WERI-Rb-1 (cell line): ENCODE measurements at places on chromosomes 12 and 14.

DNA sequence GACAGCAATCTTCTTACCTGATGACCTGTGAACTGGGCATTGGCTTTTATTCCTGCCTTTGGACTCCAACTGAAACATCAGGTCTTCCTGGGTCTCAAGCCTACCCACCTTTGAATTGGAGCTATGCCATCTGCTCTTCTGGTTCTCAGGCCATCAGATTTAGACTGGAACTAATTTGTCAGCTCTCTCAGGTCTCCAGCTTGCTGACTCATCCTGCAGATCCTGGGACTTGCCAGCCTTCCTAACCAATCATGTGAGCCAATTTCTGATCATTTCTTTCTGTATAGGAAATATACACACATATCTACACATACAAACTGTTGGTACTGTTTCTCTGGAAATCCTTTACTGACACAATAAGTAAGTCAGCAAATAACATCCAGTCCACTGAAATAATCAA is 65.3 kb upstream of the TSPAN8 start:
- DNase-seq = no peak

DNA sequence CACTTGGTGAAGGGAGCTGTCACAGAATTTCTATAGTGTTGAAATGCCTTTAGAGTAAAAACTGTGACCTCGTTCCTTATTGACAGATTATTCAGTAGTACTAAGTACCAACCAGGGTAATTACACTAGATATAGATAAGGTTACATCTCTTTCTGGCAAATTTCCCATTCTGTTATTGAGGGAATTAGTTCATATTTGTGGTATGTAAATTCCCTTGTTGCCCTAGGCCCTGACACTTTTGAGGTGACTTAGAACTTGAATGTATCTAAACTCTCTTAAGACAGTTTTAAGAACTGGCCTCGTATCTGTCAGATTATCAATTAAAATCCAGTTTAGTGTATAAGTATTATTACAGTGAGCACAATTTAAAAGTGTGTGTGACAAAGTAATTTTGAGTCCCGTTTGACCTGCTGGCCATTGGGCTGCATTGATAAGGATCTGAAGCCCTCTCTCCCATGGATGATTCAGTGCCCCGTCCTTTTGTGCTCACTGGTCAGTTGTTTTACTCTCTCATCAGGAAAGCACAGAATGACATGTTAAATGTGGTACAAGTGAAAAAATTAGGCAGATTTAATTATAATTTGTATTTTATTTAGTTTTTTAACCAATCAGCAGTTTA is 123.2 kb downstream of the GPR135 start:
- no peak for DNase-seq

- no peak for DNase-seq
These were observed 11.3 kb downstream of the PHLDA1 start for GRCh38 chr12:76020281-76020680.

DNA sequence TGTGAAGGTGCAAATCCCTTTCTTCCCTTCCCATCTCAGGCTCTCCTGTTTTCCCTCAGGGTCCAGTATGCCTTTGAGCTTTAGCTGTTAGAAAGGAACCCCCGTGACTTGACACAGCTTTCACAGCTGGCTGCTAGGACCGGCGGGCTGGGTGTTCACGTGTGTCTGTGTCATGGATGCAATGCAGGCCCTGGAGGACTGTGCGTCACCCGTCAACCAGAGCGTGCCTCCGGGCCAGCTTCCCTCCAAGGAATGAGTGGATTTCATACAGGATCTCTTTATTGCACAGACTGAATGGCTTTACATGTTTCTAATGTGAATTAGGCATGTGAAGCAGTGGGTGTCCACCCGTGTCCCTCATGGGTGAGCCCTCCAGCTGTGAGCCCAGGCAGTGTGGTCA is 77.4 kb downstream of the AACS start:
- no peak for DNase-seq

- DNase-seq = no peak
These were observed 223.8 kb downstream of the VRK1 start for GRCh38 chr14:97021001-97021400.

DNA sequence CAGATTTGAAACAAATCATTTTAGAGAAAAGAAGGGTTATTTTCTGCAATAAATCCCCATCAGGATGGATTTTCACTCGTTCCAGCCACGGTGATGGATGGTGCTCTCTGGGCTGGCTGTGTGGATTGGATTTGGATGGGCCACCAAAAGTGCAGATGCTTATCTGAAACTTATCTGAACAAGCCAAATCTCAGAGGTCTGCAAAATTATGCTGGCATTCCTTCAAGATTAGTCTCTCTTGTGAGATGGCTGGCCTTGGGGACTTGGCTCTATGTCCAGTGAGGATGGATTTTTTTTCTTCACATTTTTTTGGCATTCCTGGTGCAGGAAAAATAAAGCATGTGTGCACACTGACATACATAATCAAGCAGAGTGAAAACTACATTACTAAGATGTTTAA is 341.9 kb downstream of the GXYLT1 start:
- no peak for DNase-seq

GRCh38 chr12:121287267-121287954 is 9.1 kb downstream of the CAMKK2 start:
- peak; percentile 45 for DNase-seq

DNA sequence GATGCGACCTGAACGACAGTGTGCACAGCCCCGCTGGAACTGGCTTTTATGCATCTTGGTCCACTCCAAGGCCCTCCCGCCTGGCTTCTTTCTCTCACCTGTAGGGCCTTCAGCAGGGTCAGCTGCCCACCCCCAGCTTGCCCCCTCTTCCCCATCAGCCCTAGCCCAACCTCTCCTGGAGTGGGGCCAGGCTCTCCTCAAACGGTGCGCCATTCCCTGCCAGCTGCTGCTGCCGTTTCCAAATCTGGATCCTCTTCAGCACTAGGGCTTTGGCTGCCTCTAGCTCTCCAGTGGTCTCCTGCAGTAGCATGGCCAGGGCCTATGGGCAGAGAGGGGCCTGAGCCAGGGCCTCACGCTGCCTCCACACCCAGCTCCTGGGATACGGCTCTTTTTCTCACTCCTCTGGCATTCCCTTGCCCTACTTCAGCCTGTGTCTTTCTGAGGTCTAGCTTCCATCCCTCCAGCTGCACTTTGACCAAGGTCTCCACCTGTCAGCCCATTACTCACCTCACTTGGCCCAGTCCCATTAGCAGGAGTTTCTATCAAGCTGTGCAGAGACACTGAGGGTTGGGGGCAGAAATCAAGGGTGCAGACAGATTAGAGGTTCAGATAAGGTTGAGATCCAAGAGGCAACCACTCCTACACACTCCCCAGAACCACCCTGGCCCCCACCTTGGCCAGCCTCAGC is 5.0 kb downstream of the STAT6 start:
- DNase-seq = no peak

DNA sequence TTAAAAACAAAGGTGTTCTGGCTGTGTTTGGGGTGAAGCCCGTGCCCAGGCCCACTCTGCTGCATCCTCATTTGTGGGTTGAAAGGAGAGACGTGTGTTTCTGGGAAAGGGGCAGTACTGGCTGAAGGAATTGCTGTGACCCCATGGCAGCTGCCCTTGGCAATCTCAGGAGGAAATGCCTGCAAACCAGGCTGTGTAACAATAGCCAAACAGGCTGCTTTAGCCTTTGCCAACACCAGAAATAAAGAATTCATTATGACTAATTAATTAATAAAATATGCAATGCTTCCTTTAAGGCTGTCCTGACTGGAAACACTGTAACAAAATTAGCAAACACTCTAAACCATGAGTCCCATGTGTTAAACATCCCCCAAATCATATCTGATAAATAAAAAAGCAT is 53.0 kb upstream of the KRR1 start:
- no peak for DNase-seq

DNA sequence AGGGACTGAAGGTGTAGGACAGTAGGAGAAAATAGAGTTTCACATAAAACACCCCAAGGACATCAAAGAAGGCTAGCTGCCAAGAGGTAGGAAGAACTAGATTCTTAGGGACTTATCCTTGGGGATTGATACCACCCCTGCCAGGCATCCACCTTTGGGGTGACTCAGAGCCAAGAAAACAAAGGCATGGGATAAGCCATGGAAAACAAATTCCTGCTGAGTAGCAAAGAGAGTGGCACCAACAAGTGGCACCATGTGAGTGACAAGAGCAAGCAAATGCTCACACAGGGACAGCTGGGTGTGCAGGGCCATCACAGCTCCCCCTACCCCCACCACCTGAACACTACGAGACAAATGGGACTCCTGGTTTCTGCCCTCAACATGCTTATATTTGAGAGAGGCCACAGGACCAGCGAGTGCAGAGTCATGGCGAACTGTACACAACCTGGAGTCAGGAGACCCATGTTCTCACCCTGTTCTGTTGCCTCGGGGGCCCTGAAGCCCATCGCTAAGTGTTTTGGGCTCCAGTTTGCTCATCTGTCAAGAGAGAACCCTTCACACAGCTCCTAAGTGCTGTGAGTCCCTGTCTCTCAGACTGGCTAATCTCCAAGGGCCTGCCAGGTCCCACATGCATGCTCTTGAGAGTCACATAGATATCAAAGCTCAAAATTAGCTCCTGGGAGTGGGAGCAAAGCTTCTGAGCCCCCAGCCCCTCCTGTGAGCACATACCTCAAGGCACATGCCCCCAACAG is 91.9 kb downstream of the DPF3 start:
- no peak for DNase-seq

- no peak for DNase-seq
These were observed 118.8 kb downstream of the ST8SIA1 start for GRCh38 chr12:22215467-22216253.

GRCh38 chr14:23079716-23080115 is 15.2 kb downstream of the ACIN1 start:
- DNase-seq = no peak

DNA sequence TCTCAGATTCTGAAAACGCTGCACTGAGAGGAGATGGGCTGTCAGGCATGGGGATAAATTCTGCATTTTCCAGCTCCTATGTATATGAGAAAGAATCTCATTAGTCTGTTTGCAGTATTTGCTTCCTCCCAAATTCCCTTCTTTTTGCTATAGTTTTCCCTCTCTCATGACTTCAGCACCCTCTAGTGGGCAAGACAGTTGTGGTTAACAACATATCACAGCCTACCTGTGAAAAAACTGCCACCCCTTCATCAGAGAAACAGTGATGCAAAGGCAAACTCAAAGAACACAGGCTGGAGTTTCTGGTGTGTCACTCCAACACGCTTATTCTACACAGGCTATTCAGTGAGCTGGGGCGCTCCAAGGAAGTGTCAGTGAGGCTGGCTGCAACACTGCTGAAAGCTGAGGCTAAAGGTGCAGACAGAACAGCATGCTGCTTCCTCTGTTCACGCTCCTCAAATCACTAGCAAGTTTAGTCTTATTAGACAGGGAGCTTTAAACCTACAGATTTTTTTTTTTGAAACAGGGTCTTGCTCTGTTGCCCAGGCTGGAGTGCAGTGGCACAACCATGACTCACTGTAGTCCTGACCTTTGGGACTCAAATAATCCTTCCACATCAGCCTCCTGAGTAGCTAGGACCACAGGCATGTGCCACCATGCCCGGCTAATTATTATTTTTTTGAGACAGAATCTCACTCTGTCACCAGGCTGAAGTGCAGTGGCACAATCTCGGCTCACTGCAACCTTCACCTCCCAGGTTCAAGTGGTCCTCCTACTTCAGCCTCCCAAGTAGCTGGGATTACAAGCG is 19.3 kb downstream of the ZC2HC1C start:
- peak; percentile 47 for DNase-seq

- no peak for DNase-seq
These were observed 12.2 kb downstream of the SDR9C7 start for GRCh38 chr12:56922031-56922430.

DNA sequence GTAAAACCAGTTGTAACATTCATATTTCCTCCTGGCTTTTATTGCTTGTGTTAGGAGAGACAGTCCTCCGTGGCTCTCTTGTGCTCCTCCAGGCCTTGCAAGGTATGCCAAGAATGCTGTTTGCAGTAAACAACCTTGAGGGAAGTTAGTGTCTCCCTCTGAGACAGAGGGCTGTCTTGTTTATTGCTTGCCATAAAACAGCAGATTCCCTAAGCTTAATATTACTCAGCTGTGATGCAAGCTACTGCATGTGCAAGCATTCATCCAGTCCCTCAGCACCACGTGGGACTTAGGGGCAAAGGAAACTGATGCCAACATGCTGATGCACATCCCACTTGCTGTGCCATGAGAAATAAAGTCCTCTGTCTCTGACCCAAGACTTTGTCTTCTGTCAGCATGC is 6.6 kb downstream of the POMT2 start:
- DNase-seq = no peak

DNA sequence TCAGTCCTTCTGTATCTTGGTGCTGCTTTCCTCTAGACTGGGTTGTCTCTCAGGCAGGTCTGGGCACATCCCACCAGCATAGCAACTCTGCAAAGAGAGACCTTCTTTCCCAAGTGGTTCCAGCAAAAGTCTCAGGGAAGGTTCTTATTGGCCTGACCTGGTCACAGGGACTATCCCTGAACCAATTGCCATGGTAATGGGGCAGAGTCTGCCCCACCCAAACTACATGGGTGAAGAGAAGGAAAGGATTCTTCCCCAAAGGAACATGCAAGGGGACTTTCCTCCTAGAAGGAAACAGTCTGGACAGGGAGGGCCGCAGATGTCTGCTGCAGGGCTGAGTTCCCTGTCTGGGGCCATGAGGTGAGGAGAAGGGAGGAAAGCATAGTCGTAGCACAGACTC is 122.2 kb upstream of the NCOR2 start:
- DNase-seq = no peak

GRCh38 chr12:38507839-38508238 is 191.3 kb downstream of the ALG10B start:
- no peak for DNase-seq

- no peak for DNase-seq
These were observed 135.5 kb downstream of the ANO2 start for GRCh38 chr12:5809586-5809985.

- DNase-seq = peak; percentile 87
These were observed 30.3 kb downstream of the CCDC88C start for GRCh38 chr14:91387169-91387835.

DNA sequence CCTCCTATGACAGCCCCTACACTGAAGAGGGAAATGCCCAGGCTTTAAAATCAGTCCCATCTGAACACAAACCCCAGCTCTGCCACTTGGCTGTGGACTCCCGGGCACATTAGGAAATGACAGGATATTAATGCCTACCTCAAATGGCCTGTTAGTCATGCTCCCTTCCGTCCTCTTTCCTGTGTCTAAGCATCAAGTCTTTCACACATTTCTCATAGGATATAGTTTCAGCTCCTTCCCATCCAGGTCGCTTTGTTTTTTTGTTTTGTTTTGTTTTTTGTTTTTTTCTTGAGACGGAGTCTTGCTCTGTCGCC is 16.1 kb downstream of the PLEK2 start:
- no peak for DNase-seq

DNA sequence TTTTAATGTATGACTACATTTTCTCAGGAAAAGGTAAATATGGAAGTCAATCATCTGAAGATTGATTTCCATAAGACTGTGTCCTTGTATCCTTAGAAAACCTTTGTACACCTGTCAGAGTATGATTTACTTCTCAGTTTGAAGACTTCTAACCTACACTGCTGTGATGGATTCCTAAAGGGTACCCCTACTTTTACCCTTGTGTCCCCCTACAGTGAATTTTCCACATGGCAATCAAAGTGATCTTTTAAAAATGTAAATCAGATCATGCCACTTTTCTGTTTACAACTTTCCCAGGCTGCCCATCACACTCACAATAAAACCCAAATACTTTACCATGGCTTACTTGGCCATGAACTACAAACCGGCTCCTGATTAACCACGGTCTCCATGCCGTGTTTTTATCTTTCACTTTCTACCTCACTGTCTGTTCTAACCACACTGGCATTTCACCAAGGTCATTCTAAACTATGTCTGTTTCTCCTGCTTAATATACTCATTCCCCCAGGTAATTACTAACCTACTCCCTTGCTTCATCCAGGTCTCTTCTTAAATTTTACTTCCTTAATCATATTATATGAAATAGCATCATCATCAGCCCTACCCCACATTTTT is 8.1 kb downstream of the DNAI7 start:
- DNase-seq = no peak
